Mammary microvascular endothelial cell (primary cell): ENCODE measurements at places on chromosomes 7 and 10. TPM values are rescaled to one million over a fixed set of nuclear protein-coding genes. Genes with fewer than 3 reads are reported as not detected.

The AGBL3 gene
- total RNA-seq: 2.1 and 2.8 TPM in 2 replicates

The TIAL1 gene
- 36.1 and 37.2 TPM in 2 replicates for total RNA-seq

The OR2A7 gene
- not detected in 2 replicates for total RNA-seq

The TMEM229A gene
- not detected in 2 replicates for total RNA-seq

The SMURF1 gene
- 11.1 and 13.2 TPM in 2 replicates for total RNA-seq

The FOXI2 gene
- not detected in 2 replicates for total RNA-seq

The C10orf90 gene
- total RNA-seq: not detected in 2 replicates

The HOXA7 gene
- total RNA-seq: 11.9 and 13.6 TPM in 2 replicates
